ENCODE measurements at places on chromosomes 3 and 15.

- DNase-seq: no peak
Observed at GRCh38 chr3:119314821-119315220, 20.6 kb downstream of the ARHGAP31 start.

DNA sequence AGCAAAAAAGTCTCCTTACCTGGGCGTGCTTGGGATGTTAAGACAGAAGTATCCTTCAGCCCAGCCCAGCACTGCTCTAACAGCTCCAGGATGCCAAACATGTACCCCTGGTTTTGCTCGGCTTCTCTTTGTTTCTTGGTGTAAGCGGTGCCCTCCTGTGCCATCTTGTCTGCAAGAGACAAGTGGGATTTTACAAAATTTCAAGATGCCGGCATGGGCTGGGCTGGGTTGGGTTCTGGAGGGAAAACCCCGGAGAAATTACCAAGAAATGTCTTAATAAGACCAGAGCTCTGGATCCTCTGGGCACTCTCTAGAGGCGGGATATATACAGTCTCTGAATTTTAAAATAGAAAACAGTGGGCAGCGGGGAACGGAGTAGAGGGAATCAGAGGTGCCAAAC is 4.6 kb upstream of the SOX14 start:
- no peak for DNase-seq

DNA sequence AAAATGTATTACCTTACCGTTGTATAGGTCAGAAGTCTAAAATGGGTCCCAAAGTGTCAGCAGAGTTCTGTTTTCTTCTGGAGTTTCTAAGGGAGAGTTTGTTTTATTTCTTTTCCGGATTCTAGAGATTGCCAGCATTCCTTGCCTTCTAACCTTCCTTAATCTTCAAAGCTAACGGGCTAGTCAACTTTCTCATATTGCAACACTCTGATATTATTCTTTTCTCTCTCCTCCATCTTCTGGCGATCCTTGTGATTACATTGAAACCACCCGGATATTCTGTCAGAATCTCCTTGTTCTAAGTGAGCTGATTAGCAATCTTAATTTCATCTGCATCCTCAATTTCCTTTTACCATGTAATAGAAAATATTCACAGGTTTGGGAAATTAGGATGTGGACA is 36.2 kb upstream of the AADACL2 start:
- no peak for DNase-seq

DNA sequence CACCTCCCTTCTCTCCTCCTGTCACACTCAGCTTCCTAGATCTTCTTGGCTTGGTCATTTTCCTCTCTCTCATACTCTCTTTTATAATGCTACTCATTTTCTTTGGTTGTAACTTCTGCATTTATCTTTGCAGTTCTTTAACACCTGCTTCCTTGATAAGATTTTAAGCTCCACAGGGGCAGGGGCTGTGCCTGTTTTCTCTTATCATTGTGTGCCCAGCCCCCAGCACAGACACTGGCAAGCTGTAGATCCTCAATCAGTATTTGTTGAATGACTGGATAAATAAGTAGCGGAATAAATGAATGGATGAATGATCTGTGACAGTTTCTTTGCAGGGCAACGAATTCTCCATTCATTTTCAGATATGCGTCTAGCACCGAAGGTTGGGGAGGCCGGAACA is 64.3 kb upstream of the MEX3B start:
- no peak for DNase-seq

- DNase-seq: no peak
Observed at GRCh38 chr3:155603302-155603701, 141.6 kb downstream of the PLCH1 start.

DNA sequence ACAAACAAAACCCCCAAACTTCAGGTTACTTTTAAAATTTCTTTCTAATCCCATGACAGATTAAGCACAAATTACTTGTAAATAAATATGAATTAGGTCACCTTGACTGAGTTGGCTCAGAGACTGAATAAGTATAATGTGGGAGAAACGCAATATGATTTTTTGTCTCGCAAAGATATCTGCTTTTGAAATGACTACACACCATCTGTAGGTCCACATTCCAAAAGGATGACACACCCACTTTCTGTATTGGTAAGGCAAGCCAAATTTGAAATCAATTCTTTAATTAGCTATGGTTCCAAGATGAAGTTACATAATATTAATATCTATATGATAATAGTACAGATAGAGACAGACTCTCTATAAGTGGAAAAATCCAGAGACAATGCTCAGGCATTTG is 66.9 kb upstream of the CSPG5 start:
- DNase-seq: no peak

DNA sequence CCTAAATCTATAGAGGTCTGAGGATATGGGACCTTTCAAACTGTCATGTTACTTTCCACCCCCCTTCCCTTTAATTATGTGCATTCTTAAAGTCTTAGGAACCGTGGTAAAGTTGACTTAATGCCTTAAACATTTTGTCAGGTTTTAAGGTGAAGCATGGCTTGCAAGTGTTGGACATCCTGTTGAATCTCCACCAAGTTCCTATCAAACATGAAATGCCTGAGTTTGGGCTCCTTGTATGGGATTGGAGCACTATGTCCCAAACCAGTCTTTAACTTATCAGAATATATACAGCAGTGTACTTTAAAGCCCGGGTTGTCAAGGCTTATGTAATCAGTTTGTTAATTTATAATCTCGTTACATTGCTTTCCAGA is 1.1 kb downstream of the SNRK start:
- no peak for DNase-seq

DNA sequence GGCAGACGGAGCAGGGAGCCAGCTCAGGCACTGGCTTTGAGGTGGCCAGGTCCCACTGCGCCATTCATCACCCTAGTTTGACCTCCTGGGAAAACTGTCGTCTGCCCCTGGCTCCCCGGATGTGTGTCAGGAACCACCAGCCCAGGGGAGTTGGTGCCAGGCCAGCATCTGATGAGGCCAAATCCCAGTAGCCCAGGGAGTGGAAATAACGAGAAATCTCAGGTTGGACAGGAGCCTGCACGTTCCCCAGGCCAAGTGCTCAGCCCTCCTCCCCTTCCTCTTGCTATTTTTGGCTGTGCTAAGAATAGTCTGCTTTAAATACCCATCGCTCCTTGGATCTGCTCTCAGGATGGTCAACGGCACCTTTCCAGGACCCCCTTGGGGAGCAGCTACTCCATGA is 93.1 kb upstream of the RPL32 start:
- DNase-seq: no peak

- no peak for DNase-seq
Observed at GRCh38 chr15:63522225-63522578, 17.8 kb downstream of the USP3 start.

DNA sequence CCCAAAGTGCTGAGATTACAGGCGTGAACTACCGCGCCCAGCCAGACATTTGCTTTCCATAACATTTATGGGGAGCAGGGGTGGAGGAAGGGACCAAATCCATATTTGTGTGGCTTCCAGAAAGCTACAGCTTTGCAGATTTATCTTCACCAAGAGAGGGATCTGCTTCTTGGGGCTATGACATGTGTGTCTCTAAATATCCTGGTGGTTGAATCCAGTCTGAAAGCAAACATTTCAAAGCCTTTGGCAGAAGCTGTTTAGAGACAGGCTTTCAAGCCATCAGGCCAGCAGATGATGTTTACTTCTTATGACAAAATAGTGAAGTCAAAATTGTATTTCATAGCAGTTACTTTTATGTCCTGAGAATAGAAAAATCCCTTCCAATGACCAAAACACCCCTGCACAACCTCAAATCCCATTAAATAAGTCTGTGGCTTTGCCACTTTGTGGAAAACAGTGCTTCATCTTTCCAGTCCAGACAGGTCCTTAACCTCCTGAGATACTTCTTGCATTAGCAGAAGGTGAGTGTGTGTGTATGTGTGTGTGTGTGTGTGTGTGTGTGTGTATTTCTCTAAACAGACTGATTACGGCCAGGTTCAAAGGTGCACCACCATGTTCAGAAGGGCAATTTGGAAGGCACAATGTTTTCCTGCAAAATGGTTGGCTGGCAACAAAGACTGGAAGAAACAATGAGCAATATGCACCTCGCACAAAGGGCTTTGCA is 191.4 kb upstream of the LRIG1 start:
- no peak for DNase-seq

- DNase-seq: no peak
Observed at GRCh38 chr3:56887402-56888025, 85.8 kb upstream of the ARHGEF3 start.

- DNase-seq: no peak
Observed at GRCh38 chr3:57227930-57228751, 612 bp downstream of the APPL1 start.

DNA sequence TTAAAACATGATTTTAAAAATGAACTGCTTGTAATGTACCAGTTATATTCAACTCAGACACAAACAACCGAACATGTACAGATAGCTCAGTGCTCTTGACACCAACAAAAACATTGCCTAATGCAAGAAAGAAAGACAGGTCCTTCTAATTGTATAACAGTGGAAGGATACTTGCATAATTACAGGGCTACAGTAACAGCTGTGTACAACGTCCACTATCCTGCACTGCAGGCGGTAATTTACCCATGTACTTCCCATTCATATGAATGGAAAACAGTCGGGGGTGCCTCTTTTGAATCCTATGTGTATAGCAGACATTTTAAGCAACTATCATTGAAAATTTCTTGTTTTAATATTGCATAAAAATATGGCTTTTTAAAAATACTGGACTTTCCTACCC is 41.1 kb upstream of the PLSCR5 start:
- DNase-seq: no peak

DNA sequence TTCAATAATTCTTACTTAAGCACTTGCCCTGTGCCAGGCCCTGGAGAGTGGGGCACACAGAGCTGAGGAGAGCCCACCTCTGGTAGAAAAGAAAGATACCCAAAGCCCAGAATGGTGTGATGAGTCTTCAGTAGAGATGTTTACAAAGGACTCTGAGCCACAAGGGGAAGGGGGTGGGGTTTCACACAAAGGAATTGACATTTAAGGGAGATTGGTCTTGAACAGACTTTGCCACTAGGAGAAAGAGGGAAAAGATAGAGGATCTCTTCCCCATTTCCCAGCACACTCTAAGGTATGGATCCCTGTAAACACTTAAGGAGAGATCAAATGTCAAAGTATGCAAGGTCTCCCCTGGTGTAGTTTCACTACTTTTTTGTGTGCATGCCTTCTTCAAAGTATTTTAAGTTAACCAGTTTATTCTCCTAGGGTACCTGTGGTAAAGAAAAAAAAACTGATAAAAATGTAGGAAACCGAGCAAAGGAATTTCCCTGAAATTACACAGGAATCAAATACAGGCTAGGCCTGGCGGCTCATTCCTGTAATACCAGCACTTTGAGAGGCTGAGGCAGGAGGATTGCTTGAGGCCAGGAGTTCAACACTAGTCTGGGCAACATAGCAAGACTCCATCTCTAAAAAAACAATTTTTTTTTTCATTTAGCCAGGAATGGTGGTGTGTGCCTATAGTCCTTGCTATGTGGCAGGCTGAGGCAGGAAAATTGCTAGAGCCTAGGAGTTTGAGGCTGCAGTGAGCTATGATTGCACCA is 117.6 kb upstream of the SKOR1 start:
- DNase-seq: no peak

GRCh38 chr15:25408929-25409328 is 29.9 kb downstream of the UBE3A start:
- DNase-seq: no peak

DNA sequence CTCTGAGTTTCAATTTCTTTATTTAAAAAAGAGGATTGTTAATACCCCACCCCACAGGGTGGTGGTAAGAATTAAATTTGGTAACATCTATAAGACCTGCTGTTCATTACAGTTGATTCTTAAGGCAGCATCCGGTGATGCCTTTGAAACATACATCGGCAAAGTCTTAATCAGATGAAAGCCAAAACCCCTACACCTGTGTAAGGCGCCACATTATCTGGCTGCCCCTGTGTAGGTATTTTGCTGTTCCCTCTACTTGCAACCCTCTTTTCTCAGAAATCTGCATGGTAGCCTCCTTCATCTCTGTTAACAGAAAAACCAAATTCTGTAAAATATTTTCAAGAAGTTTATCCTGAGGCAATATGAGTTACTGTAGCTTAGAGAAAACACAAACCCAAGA is 90.0 kb downstream of the ST6GAL1 start:
- no peak for DNase-seq

DNA sequence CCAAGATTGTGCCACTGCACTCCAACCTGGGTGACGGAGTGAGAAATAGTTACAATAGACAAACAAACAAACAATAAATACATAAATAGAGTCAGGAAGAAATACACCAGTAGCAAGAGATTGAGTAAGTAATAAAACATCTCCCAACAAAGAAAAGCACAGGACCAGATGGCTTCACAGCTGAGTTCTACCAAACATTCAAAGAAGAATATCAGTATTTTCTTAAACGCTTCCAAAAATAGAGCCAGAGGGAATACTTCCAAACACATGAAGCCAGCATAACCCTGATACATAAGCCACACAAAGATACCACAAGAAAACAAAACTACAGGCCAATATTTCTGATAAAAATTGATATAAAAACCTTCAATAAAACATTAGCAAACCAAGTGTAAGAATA is 30.7 kb upstream of the IGSF10 start:
- DNase-seq: no peak

- no peak for DNase-seq
Observed at GRCh38 chr3:187615630-187616029, 54.6 kb downstream of the SST start.

- DNase-seq: no peak
Observed at GRCh38 chr3:42906070-42906847, at the start of gene ZNF662. Gene ZNF662 (plus strand): TSS chr3:42906142. CDS start chr3:42908115, 1,973 bp downstream.
